Right kidney (tissue), 9 donors: ENCODE measurements at places on chromosomes 11 and 22.

DNA sequence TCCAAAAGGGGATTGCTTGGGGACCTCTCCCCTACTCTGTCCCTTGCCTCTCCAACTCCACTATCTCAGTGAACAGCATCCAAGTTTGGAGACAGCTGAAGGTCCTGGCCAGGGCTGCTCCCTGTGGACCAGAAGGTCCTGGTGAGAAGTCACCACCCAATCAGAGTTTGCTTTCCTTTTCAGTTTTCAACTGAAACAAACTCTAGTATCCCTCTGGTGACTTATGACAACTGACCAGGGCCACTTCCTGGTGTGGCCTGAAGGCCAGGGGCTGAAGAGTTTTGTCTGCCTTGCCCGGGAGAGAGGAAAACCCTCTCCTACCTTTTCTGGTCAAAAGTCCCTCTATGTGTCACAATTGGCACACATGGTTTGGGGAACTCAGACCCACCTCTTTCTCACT, 5.1 kb downstream of the JAML start:
- DNase-seq, result no peak

GRCh38 chr22:31923136-31923535, 21.2 kb upstream of the YWHAH start:
- DNase-seq, result no peak

DNA sequence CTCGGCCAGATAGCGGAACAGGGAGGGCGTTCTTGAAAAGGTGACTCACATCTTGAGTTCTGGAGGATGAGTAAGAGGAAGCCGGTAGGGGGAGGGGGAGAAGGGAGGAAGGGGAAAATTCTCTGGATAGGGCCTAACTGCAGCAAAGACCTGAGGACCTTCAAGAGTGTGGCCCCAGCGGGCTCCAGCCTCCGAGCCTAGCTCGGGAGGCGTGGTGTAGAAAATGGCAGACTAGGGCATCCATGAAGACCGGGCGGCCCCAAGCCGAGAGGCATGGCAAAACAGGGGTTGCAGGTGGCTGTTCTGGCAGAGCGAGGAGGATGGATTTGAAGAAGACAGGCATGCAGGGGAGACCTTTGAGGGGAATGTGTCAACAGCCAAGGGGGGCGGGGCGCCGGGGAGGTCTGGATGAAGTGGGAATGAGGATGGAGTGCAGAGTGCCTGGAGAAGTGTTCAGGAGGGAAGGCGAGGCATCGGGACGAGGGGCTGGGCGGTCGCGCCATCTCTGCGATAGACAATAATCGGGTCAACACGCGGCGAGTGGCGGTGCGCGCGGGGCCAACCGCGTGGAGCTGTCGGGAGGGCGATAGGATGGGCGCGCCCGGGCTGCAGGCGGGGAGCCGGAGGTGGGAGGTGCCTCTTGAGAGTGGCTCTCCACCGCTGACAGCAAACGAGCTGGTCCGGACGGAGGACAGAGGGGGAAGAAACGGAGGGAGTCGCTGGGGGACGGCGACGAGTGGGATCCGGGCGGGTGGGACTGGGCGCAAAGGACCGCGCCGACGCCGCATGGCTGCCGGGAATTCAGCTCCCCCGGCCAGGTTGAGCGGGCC, 40.0 kb upstream of the CREB3L1 start:
- DNase-seq, result peak; percentile 75

DNA sequence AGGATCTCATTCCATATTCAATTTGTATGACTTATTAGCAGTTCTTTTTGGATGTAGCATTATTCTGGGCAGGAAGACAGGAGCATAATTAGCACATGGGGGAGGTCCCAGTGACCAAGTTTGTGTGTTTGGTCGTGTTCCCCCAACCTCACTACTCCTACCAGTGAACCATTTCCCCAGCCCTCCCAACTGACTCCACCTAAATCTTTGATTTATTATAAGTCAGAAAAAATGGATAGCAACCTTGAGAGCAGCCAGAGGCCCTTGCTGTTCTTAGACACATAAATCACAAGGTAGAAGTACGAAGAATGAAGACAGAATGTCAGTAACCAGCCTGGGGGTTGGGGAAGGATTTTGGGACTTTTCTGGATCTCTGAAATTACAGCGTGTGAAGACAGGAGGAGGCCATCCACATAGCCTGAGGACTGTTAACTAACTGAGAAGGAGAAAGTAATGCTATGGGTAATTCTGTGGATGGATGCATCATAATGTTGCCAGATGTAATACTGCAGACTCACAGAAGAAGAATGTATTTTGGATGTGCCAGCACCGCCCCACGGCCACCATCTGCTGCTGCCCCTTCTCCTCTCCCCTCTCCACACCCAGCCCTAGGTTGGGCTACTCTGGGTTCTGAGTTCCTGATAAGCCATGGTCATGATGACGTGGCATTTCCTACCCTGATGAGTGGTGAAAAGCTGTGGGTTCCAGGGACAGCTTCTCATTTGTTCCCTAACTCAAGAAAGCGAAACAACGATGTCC, 124.3 kb upstream of the TTC12 start:
- no peak for DNase-seq

GRCh38 chr11:31619980-31620379, 110.4 kb downstream of the ELP4 start:
- DNase-seq, result no peak

DNA sequence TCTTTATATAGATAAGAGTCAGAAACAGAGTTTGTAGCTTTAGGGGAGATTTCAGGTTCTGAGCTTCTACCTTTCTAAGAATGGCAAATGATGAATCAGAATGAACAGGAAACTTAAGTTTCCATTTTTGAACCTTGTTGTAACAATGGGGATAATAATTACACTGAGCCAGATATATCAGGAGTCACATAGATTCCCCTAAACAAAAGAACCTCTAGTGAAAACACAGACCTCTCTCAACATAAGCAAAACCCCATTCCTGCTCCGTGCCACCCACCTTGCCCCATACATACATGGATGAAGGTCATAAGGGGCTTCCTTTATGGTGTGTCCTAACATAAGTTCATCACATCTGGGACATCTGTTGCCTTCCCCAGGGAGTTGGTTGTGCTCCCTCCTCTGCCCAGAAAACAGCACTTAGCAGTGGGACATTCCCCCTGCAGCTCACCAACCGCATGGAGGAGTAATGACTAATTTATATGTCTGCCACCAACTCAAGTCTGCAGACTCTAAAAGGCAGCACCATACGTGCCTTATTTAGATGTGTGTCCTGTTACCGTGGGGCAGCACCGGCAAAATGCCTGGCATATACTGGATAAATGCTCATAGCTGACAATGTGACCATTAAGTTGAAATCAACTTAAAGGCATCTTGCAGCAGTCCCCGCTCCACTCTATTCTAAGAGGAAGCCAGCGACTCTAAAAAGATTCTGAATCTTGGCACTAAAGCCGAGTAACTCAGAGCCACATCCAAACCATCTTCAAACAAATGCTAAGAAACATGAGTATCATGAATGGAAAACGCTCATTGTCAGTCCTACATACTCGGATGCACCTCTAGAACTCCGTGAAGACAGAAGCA, 8.0 kb downstream of the JAML start:
- no peak for DNase-seq

- no peak for DNase-seq
Measured at GRCh38 chr11:1237128-1237580, 14.3 kb downstream of the MUC5B start.

GRCh38 chr22:39356464-39356863, 6.7 kb downstream of the SYNGR1 start:
- DNase-seq, result no peak

GRCh38 chr22:40452730-40453487, 82.5 kb downstream of the SGSM3 start:
- no peak for DNase-seq

GRCh38 chr11:46981436-46981835, 44.9 kb downstream of the CSTPP1 start:
- no peak for DNase-seq

GRCh38 chr11:77158041-77158695, 30.1 kb downstream of the MYO7A start:
- no peak for DNase-seq

GRCh38 chr11:44873537-44873936, 77.1 kb downstream of the TP53I11 start:
- DNase-seq, result no peak

DNA sequence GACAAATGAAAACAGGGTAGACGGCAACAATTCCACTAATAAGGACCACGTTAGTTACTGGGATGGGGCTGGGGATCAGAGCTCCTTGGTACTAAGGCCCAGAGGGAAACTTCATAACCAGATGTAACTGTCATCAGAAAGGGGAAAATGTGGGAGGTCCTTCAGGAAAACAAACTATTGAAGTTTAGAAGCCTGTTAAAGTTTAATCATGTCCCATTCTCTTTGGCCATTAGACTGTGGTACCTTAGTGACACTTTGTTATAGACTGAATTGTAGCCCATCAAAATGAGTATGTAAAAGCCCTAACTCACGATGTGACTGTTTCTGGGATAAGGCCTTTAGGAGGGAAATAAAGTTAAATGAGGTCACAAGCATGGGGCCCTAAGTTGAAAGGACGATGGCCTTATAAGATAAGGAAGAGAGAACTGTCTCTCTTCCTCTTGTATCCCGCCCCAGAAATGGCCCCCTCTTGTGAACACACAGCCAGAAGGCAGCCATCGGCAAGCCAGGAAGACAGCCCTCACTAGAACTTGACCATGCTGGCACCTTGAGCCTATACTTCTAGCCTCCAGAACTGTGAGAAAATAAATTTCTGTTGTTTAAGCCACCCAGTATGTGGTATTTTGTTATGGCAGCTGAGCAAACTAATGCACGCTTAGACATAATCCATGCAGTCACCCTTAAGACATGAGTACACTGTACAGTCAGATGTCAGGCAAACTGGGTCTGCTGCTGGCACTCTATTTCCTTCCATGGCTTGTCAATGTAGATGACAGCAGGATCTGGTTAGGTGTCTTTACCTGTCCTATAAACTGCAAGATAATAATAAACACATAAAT, 26.9 kb upstream of the USP47 start:
- DNase-seq, result no peak

DNA sequence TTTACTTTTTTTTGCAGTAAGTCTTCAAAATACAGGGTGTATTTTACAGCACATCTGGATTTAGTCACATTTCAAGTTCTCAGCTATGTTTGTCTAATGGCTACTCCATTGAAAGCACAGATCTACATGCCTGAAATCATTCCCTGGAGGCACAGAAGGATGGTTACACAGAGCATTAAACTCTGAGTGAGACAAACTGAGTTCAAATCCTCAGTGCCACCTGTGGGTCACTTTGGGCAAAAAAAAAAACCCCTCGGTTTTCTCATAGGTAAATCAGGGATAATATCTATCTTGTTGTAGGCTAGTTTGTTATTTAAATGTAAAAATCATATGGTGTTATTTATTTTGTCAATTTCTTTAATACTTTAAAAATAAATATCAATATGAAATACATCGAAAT, 7.7 kb downstream of the ANKRD49 start:
- DNase-seq, result no peak

DNA sequence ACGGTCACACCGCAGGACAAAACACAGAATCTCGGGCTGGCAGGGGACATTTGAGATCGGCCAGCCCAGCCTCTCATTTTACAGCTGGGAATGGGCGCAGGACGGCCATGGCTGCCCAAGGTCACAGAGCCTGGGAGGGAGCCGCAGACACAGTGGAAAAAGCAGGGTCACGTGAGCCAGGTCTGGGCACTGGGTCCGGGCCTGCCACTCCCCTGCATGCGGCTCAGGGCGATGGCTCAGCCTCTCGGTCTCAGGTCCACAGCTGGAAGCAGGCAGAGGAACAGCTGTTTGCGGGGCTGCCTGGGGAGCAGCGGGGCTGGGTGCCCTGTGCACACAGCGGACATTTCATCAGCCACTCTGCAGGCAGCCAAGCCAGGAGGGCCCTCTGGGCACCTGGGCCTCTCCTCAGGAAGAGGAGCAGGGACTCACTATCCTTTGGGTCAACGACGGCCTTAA, 10.4 kb upstream of the PPARA start:
- no peak for DNase-seq

DNA sequence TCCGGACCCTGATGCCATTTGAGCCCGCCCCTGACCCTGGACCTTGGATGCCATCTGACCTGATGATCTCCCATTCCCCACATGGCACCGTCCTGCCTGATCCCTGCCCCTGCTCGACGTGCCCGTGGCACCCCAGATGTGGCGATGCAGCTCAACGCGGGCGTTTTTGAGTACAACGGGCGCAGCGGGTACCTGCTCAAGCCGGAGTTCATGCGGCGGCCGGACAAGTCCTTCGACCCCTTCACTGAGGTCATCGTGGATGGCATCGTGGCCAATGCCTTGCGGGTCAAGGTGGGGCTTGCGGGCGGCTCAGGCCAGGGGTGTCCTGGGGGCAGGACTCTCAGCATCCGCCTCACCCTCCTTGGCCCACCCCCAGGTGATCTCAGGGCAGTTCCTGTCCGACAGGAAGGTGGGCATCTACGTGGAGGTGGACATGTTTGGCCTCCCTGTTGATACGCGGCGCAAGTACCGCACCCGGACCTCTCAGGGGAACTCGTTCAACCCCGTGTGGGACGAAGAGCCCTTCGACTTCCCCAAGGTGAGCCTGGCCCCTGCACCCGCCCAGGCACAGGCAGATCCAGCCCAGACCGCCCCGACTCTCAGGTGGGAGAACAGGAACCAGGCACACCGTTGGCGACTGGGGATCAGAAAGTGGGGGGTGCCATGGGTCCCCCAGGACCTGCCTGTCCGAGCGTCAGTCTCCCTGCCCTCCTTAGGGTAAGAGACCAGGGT, 11.1 kb downstream of the PLCB3 start:
- no peak for DNase-seq

GRCh38 chr11:60847281-60847680, 5.4 kb downstream of the CCDC86 start:
- DNase-seq, result no peak

DNA sequence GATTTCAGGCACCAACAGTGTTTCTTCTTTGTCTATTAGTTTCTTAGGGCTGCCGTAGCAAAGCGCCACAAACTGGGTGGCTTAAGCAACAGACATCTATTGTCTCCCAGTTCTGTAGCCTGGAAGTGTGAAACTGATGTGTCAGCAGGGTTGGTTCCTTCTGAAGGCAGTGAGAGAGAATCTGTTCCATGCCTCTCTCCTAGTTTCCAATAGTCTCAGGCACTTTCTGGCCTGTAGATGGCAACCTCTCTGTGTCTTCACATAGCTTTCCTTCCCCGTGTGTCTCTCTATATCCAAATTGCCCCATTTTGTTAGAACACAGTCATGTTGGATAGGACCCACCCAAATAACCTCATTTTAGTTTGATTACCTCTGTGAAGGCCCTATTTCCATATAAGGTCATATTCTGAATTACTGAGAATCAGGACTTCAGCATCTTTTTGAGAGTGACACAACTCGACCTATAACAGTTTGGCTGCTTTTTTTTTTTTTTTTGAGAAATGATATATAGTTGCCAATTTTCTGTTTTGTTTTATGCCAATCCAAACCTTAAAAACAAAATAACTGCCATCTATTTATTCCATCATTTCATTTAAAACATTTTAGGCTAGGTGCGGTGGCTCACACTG, 108.2 kb downstream of the SLC36A4 start:
- no peak for DNase-seq

DNA sequence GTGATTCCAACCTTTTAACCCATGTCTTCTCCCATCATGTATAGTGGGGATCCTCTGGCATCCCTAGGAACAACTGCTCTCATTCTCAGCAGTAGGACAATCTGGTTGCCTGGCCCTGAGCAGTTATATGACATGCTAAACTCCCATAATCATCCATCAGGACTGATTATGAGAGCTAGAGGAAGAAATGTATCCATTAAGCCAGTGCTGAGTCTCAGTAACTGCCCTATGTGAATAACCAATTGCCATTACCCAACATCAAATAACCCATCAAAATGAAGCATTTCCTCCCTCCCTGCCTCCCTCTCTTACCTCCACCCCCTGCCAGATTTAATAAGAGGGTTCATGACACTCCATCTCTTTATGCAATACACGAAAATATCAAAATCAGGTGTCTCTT, 277.6 kb downstream of the NXPE2 start:
- DNase-seq, result no peak

- no peak for DNase-seq
Measured at GRCh38 chr11:18063125-18063524, 17.1 kb upstream of the TPH1 start.
